ENCODE measurements at places on chromosomes 7 and 10.

GRCh38 chr7:90945104-90945787 lies 319.0 kb upstream of the FZD1 start:
- peak; percentile 17 for DNase-seq

- DNase-seq = peak; percentile 81
Measured at GRCh38 chr10:93752761-93753160, 5.0 kb upstream of the LGI1 start.

GRCh38 chr10:124061030-124061429 lies 32.4 kb downstream of the CHST15 start:
- DNase-seq = no peak

DNA sequence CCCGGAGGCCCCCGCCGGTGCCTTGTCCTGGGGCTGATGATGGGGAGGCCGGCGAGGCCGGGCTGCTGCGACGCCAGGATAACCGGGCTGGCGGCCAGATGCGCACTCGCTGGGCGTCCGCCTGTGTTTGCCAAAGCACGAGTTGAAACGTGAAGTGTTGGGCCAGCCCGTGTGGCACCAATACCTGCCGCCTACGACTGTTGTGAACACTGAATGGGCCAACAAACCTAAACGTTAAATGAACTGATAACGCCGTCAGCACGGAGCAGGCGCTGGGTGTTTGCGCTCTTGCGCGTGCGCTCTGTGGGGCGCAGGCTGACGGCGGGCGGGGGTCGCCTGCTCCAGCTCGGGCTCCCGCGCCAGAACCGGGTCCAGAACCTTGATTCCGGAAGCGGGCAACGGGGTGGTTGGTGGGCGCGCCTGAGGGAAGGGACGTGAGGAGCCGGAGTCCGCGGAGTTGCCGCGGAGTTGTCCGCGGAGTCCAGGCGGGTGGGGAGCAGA lies 658 bp downstream of the CYP2E1 start:
- no peak for DNase-seq

DNA sequence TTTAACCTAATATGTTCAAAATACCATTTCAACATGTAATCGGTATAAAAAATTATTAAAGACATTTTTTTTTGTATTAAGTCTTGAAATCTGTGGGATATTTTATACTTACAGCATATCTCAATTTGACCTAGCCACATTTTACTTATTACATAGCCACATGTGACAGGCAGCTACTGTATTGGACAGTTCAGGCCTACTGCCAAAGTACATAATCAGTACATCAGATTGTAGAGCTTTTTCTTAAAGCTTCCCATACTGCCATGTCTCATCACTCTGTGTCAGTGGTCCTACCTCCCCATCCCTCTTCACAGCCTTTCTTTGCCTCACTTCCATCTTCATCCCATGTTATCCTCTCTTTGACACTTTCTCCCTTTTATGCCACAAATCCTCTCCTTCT lies 43.0 kb downstream of the LOXL4 start:
- no peak for DNase-seq

DNA sequence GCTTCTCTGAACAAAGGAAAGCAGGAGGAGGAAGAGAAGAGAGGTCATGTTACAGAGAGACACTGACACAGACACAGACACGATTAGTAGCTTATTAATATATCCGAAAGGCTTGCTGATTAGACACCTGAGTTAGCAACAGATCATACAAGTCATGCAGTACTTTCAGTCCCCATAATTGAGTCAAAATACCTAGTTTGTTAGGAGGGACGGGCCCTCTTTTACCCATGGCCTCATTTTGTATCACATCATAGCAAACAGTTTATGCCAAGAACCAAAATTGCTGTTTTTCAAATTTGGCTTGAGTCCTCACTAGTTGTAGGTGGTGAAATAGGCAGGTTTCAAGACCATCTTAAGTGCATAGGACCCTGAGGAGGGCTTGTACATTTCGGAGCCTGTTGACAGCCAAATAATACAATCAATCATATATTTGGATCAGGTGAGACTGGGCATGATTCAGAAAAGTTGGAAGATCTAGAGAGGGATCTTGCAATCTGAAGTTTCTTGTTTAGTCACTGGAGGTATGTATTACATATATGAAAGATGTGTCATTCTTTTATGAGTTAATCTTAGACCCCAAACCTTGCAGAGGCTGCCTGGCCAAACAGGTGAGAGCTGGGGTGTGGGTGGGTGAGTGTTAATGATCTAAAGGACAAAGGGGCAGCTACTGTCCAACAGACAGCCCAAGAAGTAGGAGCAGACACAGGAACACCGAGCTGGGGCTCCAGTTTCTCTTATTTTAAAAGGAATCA lies 65.4 kb downstream of the PRPF18 start:
- DNase-seq = no peak

GRCh38 chr10:88207121-88207546 lies 343.7 kb downstream of the PTEN start:
- no peak for DNase-seq

DNA sequence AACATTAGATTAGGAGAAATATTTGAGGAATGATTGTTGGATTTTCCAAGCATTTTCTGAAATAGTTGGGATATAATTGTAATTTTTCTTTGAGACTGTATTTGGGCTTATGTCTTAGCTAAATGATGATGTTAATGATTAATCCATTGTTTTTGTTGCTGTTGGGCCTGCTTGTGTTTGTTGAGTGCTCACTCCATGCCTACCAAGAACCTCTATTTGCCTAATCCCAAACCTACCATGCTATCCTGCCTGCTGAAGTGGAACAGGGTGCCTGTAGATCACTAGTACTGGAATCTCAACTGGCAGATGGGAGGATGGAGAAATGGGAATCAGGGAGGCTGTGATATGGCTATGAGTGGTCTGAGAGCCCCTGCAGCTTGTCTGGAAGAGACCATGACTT lies 565.5 kb downstream of the SORCS3 start:
- no peak for DNase-seq

DNA sequence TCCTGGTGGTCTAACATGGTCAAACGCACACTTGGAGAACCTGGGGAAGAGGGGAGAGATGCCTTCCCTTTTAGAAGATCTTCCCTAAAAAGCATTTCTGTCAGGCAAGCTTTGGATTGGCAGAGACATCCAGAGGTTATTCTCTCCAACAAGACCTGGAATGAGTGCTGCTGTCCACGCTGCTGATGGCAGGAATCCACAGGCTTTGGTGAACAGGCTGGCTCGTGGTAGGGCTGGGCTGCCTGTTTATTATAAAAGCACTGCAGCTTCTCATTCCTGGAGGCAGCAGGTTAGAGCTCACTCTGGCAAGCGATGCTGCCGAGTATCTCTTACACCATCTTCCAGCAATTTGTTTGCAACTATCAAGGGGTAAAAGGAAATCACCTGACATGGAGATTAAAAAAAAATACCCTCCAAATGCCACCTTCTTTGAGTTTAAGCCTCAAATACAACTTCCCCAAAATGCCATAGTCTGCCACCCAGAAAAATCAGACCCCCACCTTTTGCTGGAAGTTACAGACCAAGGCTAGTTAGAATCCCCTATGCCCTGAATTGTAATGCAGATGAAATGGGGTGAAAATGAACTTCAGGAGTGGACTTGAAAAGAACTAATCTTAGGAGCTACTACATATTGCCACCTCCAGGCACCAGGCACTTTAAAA lies 152.1 kb upstream of the KMT2E start:
- no peak for DNase-seq

GRCh38 chr10:116418389-116418788 lies 9.3 kb upstream of the PNLIPRP3 start:
- DNase-seq = no peak

GRCh38 chr7:44615149-44615611 lies 8.8 kb downstream of the OGDH start:
- no peak for DNase-seq

DNA sequence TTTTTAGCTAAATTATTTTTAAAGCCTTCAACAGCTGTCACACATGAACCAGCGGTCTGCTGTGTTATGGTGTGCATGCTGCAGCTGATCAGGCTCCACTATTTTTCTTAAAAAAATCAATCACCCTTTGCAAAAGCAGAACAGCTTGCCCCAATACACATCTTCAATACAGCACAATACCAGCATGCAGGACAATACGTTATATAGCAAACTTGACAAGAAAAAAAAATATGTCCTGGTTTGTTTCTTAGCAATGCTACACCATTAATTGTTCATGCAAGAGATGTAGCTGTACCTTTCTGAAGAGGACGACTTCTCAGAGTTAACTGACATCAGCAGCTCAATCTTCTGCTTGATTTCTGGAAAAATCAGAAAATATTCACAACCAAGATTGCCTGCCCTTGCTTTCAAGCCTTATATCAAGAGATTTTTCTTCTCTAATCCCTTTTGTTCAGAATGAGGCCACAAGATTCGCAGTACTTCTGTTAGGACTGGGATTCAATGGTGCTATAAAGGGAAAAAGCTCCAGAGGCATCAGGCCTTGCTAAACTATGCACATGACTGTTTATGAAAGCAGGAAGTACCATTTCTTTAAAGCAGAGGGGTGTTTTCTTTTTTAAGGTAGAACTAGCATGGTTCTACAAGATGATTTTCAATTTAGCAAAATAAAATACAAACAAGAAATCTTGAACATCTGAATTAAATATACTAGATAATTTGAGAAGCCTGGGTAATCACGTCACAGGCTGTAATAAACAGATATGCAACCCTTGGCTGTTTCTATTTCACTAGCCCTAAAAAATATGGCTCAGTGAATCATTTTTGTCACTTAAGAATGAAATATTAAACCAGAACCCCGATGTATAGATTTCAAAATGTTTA lies 120.0 kb downstream of the SRPK2 start:
- peak; percentile 72 for DNase-seq

DNA sequence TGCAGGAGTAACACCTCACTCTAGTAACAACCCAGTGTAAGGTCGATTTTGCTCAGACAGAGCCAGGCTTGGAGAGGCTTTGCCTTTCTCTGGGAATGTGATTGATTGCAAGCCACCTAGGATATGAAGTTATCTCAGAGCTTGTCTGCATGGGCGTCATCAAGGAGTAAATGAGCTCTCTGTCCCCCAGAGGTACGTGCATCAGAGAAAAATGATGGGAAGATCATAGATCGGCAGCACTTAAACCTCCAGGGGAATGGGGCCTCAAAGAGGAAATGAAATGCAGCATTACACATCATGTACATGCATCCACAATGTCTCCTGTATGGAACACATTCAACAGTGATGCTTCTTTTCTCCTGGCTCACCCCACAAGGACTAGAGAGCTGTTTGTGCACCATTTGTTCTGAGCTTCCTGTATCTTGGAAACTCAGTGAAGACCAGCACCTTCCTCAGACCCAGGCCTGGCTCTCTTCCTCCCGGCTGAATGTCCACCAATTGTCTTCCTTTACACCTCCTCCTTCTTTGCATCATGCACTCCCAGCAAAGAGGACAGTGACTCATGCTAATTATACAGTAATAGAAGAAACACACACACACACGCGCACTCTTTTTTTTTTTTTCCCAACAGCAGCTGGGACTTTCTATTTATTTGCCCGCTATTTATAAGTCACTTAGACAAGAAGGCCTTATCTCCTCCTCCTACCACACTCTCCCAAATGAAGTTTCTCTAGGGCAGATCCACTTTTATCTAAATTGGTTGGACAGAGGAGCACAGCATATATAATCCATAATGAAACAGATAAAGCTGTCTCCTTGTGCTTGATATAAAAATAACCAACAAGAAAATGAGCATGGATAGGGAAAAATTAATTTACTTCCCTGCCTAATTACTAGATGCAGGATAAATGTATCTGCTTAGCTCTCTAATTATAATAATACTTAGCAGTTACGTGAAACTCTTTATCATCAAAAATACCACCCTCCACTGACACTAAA lies 990.7 kb downstream of the CCSER2 start:
- DNase-seq = no peak

- DNase-seq = no peak
Measured at GRCh38 chr7:18524248-18524647, 28.7 kb downstream of the HDAC9 start.

- peak; percentile 100 for DNase-seq
Measured at GRCh38 chr10:31242902-31243301, 76.1 kb upstream of the ZEB1 start.

GRCh38 chr7:18262058-18262457 lies 233.5 kb upstream of the HDAC9 start:
- DNase-seq = peak; percentile 20

- no peak for DNase-seq
Measured at GRCh38 chr7:46357290-46357689, 436.2 kb upstream of the IGFBP3 start.

- DNase-seq = no peak
Measured at GRCh38 chr10:23079700-23080099, 15.7 kb upstream of the MSRB2 start.

DNA sequence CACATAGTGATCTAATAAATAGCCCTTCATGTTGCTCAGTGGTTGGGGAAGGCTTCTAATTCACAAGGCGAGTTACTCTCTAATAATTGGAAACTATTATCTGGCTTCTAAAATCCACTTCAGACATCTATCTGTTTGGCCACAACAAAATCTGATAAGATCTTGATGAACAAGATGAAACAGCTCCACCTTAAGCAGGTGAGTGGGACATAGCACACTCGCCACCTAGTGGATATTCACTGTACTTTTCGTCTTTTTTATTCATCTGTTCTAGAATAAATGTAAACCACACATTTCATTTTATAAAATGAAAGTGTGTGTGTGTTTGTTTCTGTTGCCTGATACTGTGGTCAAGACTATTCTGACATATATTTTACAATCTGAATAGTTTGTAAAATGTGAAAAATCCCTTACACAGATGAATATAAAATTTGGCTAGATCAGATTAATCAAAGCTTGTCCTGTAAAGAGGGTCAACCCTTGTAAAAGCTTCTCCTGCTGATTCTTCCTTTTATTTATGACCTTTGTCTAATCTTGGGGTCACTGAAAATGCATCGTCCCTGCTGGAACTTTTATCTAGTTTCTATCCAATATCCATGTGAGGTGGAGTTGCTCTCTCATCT lies 26.5 kb upstream of the CNTNAP2 start:
- DNase-seq = peak; percentile 7

GRCh38 chr7:150323682-150324372 lies 482 bp upstream of the ACTR3C start:
- no peak for DNase-seq

DNA sequence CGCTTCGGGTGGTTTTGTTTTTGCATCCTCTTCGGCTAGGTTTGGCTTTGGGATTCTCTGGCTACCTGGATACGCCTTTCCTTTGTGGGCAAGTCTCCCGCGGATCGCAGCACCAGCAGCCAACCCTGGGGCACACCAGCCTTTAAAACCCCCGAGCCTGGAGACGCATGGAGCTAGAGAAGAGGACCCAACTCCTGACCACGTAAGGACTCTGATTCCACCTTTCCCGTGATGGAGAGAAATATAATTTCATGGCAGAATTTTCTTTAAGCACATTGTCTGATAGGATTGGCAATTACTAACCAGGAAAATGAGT lies 535.4 kb upstream of the GALNT17 start:
- DNase-seq = no peak

DNA sequence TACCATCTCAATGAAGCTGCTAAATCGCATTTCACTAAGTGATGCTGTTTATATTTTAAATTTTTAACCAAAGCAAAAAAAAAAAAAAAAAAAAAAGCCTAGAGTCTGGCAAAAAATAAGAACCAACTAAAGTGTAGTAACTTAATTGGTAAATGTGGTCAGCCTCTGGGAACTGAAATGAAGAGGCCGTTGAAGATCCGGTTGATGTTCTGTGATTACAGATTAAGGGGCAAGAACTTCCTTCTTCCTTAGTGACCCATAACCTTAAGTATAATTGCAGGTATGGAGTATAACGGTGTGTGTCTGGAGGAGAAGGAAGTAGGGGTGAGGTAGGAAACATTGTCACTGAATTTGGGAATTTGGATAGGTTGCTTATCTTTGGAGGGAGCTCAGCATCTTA lies 7.7 kb upstream of the SRGN start:
- no peak for DNase-seq
